MCF 10A (cell line): ENCODE measurements at places on chromosomes 2 and 18. TPM values are rescaled to one million over a fixed set of nuclear protein-coding genes. Genes with fewer than 3 reads are reported as not detected.

GRCh38 chr18:64699081-64699480 lies 550.2 kb upstream of the LINC00305 start:
- DNase-seq = no peak

- DNase-seq = no peak
Measured at GRCh38 chr18:36311026-36311570, 13.6 kb downstream of the FHOD3 start.

PLEK gene
- not detected in 2 replicates for total RNA-seq

- DNase-seq = no peak
Measured at GRCh38 chr2:121191191-121192170, 93.5 kb downstream of the TFCP2L1 start.

ADI1 gene
- total RNA-seq = 50.1 and 61.9 TPM in 2 replicates

- DNase-seq = peak; percentile 81
Measured at GRCh38 chr2:36618381-36618780, 20.4 kb upstream of the FEZ2 start.

METTL21A gene
- 8.4 and 13.5 TPM in 2 replicates for total RNA-seq
